ENCODE measurements at places on chromosomes 3 and 15. TPM values are rescaled to one million over a fixed set of nuclear protein-coding genes. Genes with fewer than 3 reads are reported as not detected.

DNA sequence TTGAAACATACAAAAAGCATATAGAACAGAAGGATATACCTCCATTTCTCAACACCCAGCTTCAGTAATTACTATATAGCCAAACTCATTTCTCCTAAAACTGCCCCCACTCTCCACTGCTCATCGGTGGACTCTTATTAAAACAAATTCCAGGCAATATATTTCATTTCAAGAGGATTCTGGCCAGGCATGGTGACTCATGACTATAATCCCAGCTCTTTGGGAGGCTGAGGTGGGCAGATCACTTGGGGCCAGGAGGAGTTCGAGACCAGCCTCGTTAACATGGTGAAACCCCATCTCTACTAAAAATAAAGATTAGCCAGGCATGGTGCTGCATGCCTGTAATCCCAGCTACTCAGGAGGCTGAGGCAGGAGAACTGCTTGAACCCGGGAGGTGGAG lies 40.9 kb downstream of the SNX4 start:
- H3K27ac ChIP-seq, result no peak overlapping the region
- peaks cover 9% of the 10 kb centered on the region for H3K4me1 ChIP-seq
- no peak overlapping the region for H3K4me3 ChIP-seq
- H3K36me3 ChIP-seq, result no peaks in the 10 kb centered on the region

The MINAR1 gene
- polyA plus RNA-seq, result 0.28 TPM

GRCh38 chr3:193674714-193675113 lies 81.7 kb downstream of the OPA1 start:
- H3K4me3 ChIP-seq, result no peak overlapping the region
- H3K36me3 ChIP-seq, result no peaks in the 10 kb centered on the region
- no peaks in the 10 kb centered on the region for H3K27me3 ChIP-seq
- H3K4me1 ChIP-seq, result no peaks in the 10 kb centered on the region

- H3K27ac ChIP-seq, result peak overlapping the region; percentile 14
- no peak overlapping the region for H3K4me3 ChIP-seq
- no peaks in the 10 kb centered on the region for H3K27me3 ChIP-seq
- H3K36me3 ChIP-seq, result no peaks in the 10 kb centered on the region
These were observed 293.8 kb downstream of the MEX3B start for GRCh38 chr15:81751816-81752545.

GRCh38 chr3:69370156-69370883 lies 15.6 kb downstream of the FRMD4B start:
- H3K36me3 ChIP-seq, result no peaks in the 10 kb centered on the region
- DNase-seq, result no peak
- H3K27me3 ChIP-seq, result no peaks in the 10 kb centered on the region
- no peaks in the 10 kb centered on the region for H3K4me1 ChIP-seq
- no peak overlapping the region for H3K4me3 ChIP-seq

GRCh38 chr3:59320080-59320479 lies 270.3 kb upstream of the CFAP20DC start:
- no peak overlapping the region for H3K27ac ChIP-seq
- no peak overlapping the region for H3K4me3 ChIP-seq
- H3K4me1 ChIP-seq, result no peaks in the 10 kb centered on the region
- no peak for DNase-seq

GRCh38 chr3:61600195-61600594 lies 38.8 kb downstream of the PTPRG start:
- H3K36me3 ChIP-seq, result 0 out of 2 replicates have a peak, but pooled peaks cover 2% of the 10 kb centered on the region
- H3K4me1 ChIP-seq, result peaks cover 35% of the 10 kb centered on the region
- DNase-seq, result no peak
- no peak overlapping the region for H3K27ac ChIP-seq
- H3K27me3 ChIP-seq, result no peaks in the 10 kb centered on the region

The DNAH1 gene
- polyA plus RNA-seq, result 0.17 TPM

- H3K4me3 ChIP-seq, result no peak overlapping the region
- H3K27ac ChIP-seq, result no peak overlapping the region
- DNase-seq, result peak; percentile 21
- H3K4me1 ChIP-seq, result peaks cover 44% of the 10 kb centered on the region
- H3K27me3 ChIP-seq, result no peaks in the 10 kb centered on the region
These were observed 463.0 kb downstream of the ERC2 start for GRCh38 chr3:56005196-56005805.

DNA sequence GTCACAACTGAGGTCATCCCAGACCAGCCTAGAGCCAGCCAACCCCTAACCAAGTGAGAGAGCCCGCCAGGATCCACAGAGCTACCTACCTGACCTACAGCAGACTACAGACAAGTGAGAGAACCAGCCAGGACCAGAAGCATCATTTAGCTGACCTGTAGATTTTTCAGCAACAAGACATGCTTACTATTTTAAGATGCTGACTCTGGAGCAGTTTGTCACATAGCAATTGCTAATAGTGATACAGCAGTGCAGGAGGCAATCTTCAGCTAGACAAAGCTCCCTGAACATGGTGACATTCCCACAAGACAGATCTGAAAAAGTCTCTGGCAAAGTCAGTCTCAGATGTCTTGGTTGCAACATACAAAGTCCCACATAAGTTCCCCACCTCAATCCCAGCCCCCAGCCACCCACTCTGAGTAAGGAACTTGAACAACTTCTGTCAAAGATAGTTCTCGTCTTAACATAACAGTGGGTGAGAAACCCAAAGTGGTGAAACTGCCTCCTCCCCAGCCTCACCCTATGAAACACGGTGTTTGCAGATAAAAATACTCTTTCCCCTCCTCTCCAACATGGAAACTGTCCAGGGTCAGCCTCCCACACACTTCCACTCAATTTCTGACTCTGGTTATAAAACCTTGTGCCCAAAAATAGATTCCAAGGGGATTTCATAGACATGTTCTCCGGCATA lies 120.3 kb upstream of the SLC6A11 start:
- DNase-seq, result no peak
- H3K27ac ChIP-seq, result no peak overlapping the region

- H3K27me3 ChIP-seq, result no peaks in the 10 kb centered on the region
- no peak for DNase-seq
- H3K36me3 ChIP-seq, result no peaks in the 10 kb centered on the region
- H3K4me1 ChIP-seq, result no peaks in the 10 kb centered on the region
- H3K27ac ChIP-seq, result no peak overlapping the region
These were observed 255.6 kb upstream of the SEMA6D start for GRCh38 chr15:47461652-47462141.

The RARRES1 gene
- polyA plus RNA-seq, result 0.82 TPM

GRCh38 chr15:43493703-43494472 lies 932 bp upstream of the TP53BP1 start:
- H3K4me3 ChIP-seq, result peak overlapping the region; percentile 72
- DNase-seq, result no peak
- H3K27ac ChIP-seq, result no peak overlapping the region
- no peaks in the 10 kb centered on the region for H3K27me3 ChIP-seq

The SYNPR gene
- 0.55 TPM for polyA plus RNA-seq

GRCh38 chr3:194554473-194555123 lies 67.8 kb upstream of the ATP13A3 start:
- DNase-seq, result no peak
- no peaks in the 10 kb centered on the region for H3K27me3 ChIP-seq
- no peak overlapping the region for H3K4me3 ChIP-seq
- H3K27ac ChIP-seq, result no peak overlapping the region
- no peaks in the 10 kb centered on the region for H3K36me3 ChIP-seq
- H3K4me1 ChIP-seq, result peaks cover 18% of the 10 kb centered on the region

- no peaks in the 10 kb centered on the region for H3K4me1 ChIP-seq
- no peak overlapping the region for H3K4me3 ChIP-seq
- DNase-seq, result no peak
- no peaks in the 10 kb centered on the region for H3K36me3 ChIP-seq
- H3K27ac ChIP-seq, result no peak overlapping the region
- H3K27me3 ChIP-seq, result no peaks in the 10 kb centered on the region
These were observed 311.5 kb downstream of the SV2B start for GRCh38 chr15:91411586-91411985.

All from GM23338 (cell line).